CD4-positive, alpha-beta memory T cell (primary cell): ENCODE measurements at places on chromosomes 12 and 14. TPM values are rescaled to one million over a fixed set of nuclear protein-coding genes. Genes with fewer than 3 reads are reported as not detected.

DNA sequence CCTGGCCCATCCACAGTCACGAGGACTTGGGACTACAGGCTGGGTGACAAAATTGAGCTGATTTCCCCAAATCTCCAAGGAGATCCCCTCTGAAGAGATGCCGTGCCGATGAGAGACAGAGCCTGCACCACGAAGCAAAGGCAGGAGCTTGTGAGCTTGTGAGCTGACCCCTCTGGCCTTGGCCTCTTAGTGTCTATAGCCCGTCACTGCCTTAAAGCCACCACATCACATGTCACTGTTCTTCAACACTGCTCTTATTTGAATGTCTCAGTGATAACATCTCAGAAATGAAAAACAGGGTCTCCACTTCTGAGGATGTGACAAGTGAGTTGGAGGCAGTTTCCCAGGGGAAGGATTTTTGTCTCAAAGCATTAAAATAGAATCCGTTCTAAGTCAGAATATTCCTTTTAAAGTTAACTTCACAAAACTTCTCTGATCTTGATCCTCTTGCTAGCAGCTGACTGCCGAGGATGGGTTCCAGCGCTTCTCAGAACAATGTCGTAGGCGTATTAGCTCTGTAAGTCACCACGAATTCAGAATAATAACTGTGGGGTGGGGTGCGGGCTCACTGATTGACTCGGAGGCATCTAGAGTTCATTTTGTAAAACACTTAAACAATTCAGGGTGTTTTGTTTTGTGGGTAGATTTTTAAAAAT lies 37.5 kb downstream of the CHST11 start:
- H3K4me3 ChIP-seq: peak overlapping the region; percentile 32
- no peaks in the 10 kb centered on the region for H3K27me3 ChIP-seq
- H3K36me3 ChIP-seq: no peaks in the 10 kb centered on the region
- H3K27ac ChIP-seq: peak overlapping the region; percentile 50
- H3K4me1 ChIP-seq: peaks cover 93% of the 10 kb centered on the region
- peak; percentile 55 for DNase-seq

DNA sequence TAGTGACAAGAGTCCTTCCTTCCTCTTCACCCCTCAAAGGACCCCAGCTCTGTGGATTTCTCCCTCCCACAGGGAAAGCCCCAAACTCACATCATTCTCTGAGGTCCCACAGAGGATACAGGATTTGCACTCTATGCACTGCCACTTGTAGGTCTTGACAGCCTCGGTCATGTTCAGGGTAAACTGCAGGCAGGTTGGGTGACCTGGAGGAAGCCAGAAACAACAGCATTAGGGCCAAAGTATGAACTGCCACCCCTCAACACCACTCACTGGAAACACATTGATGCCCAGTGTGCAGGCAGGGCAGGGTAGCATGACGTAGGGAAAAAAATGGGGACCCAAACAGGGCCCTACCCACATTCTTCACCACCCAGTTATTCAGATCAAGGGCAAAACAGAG lies 264.4 kb downstream of the DPF3 start:
- H3K4me3 ChIP-seq: no peak overlapping the region
- H3K36me3 ChIP-seq: no peaks in the 10 kb centered on the region
- no peak overlapping the region for H3K27ac ChIP-seq
- no peak for DNase-seq

- DNase-seq: no peak
- peaks cover 13% of the 10 kb centered on the region for H3K4me1 ChIP-seq
- H3K27ac ChIP-seq: no peak overlapping the region
- no peaks in the 10 kb centered on the region for H3K27me3 ChIP-seq
Observed at GRCh38 chr12:122126713-122127597, 47.1 kb downstream of the IL31 start.

DNA sequence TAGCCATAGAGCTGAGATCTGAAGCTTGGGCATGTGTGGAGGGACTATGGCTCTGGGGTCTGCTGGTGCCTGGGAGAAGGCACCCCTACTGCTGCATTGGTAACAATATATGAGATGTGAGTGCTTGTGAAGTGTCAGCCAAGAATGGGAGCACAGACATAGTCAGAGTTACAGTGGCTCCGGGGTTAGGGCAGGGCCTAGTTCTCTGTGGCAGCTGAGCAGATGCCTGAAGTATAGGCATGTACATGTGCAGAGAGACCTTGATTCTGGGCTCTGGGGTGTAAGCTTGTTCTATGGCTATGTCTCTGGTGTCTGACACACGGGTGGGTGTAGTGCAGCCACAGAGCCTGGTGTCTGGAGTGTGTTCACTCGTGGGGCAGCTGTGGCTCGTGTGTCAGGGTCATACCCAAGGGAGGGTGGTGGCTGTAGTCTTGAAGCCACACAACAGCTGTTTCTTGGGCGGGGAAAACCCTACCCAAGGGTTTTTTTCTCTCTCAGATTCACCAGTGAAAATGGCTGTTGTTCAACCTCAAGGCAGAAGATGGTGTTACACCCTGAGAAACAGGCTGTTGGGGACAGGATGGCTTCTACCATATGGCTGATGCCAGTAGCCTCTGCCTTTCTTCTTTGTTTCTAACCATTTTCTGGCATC lies 11.9 kb upstream of the TCL1A start:
- peaks cover 11% of the 10 kb centered on the region for H3K27me3 ChIP-seq
- H3K4me1 ChIP-seq: no peaks in the 10 kb centered on the region
- no peaks in the 10 kb centered on the region for H3K36me3 ChIP-seq
- H3K4me3 ChIP-seq: no peak overlapping the region

DNA sequence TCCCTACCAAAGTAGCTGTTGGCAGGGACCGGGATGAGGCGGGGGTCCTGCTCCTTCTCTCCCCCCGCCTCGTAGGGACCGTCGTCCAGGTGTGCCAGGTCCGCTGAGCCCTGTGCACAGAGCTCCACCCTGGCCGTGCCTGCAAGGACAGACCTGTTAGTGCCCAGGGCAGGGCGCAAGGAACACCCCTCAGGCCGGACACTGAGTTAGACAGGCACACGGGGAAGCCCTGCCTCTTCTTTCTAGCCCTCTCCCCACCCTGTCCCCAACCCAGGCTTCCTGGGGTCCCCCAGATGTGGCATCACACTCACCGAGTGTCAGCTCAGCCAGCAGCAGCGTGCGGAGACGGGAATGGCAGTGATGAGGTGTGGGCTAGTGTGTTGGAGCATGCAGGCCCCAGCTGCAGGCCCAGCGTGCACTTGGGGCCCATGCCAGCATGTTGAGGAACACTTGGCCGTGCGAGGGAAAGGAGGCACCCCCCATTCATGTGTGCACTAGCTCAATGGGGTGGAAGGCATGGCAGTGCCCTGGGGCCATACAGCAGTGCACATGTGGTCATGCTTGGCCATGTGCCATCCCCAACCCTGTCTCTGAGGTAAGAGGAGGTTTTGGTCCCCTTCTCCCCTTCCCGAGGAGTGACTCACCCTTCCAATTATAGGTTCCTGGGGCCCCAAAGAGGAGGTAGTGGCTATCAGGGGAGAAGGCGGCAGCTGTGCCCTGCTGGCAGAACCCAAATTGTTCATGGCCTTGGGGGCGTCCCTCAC lies 7.3 kb downstream of the ITGA7 start:
- no peaks in the 10 kb centered on the region for H3K4me1 ChIP-seq
- H3K36me3 ChIP-seq: no peaks in the 10 kb centered on the region
- no peaks in the 10 kb centered on the region for H3K27me3 ChIP-seq
- H3K4me3 ChIP-seq: no peak overlapping the region

GRCh38 chr12:6952121-6952862 lies 1.1 kb downstream of the PTPN6 start:
- no peaks in the 10 kb centered on the region for H3K27me3 ChIP-seq
- H3K4me1 ChIP-seq: peaks cover 81% of the 10 kb centered on the region
- peaks cover 26% of the 10 kb centered on the region for H3K36me3 ChIP-seq
- peak overlapping the region; percentile 82 for H3K4me3 ChIP-seq

- H3K27ac ChIP-seq: no peak overlapping the region
- H3K36me3 ChIP-seq: no peaks in the 10 kb centered on the region
- H3K27me3 ChIP-seq: no peaks in the 10 kb centered on the region
- DNase-seq: no peak
Observed at GRCh38 chr14:67882986-67883555, 63.5 kb downstream of the RAD51B start.

DNA sequence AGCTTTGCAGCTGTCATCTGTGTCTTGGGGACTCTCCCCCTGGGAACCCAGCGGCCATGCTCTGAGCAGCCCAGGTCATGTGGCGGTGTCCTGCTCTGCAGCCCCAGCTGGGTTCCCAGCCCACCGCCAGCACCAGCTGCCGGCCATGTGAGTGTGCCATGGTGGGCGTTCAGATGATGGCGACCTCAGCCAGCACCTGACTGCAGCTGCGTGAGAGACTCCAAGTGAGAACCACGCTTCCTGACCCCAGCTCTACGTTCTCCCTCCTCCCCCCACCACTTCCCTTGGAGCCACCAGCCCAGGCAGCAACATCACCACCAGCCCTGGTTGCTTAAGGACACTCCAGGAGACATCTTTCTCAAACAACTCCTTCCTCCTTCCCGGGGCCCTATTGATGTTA lies 68.8 kb downstream of the SLC24A4 start:
- no peak overlapping the region for H3K27ac ChIP-seq
- DNase-seq: no peak
- H3K36me3 ChIP-seq: no peaks in the 10 kb centered on the region
- H3K4me1 ChIP-seq: no peaks in the 10 kb centered on the region
- H3K4me3 ChIP-seq: no peak overlapping the region
- H3K27me3 ChIP-seq: no peaks in the 10 kb centered on the region

- H3K4me1 ChIP-seq: peaks cover 83% of the 10 kb centered on the region
- H3K36me3 ChIP-seq: peaks cover 21% of the 10 kb centered on the region
- H3K4me3 ChIP-seq: peak overlapping the region; percentile 94
- peak; percentile 68 for DNase-seq
Observed at GRCh38 chr12:112013601-112014402, 576 bp downstream of the ERP29 start.

DNA sequence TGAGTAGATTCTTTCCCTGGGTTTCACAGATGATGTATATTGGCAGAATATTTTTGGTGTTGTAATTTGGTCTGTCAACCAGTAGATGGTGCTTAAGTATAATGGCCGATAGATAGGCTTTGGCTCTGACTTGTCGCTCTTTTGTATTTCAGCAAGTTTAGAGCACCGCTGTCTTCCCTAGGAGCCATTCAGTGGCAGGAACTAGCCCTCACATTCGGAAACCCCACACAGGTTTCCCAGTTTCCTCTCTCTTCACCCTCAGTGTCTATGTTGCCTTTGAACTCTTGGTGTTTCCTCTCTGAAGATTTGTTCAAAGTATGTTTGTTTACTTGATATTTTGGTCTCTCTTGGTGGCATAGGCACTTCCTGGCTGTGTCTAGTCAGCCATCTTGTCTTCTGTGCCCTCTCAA lies 102.2 kb downstream of the GPHN start:
- H3K27me3 ChIP-seq: no peaks in the 10 kb centered on the region
- H3K36me3 ChIP-seq: no peaks in the 10 kb centered on the region
- no peaks in the 10 kb centered on the region for H3K4me1 ChIP-seq
- H3K4me3 ChIP-seq: no peak overlapping the region
- peak; percentile 29 for DNase-seq

DNA sequence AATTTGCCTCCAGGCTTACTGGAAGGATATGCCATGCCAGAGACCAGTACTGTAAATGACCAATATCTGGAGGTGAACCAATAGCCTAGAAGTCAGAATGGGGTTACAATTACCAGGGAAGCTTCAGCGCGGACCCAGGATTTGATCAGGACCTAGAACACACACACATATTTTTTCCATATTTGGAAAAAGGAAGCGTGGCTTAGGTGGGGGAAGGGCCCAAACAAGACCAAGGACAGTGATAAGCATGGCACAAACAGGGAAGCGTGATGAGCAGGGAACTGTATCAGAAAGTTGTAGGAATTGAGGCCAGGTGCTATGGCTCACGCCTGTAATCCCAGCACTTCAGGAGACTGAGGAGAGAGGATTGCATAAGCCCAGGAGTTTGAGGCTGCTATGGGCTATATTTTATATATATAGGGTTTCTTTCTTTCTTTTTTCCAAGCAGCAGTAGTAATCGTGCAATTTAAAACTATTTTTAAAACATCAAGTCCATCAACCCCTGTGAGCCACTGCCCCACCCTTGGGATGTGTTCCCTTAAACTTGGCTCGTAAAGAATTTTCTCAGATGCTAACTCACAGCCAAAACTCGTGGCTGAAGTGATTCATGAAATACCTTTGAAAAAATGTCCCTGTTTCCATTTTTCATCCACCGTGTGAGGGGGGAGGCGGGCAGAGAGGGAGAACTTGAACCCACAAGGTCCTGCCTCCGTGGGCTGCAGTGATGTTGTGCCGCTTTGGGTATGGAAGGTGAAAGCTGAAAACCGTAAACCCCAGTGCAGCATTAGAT lies 16.7 kb downstream of the HRK start:
- no peaks in the 10 kb centered on the region for H3K36me3 ChIP-seq
- H3K27me3 ChIP-seq: no peaks in the 10 kb centered on the region
- peaks cover 6% of the 10 kb centered on the region for H3K4me1 ChIP-seq

DNA sequence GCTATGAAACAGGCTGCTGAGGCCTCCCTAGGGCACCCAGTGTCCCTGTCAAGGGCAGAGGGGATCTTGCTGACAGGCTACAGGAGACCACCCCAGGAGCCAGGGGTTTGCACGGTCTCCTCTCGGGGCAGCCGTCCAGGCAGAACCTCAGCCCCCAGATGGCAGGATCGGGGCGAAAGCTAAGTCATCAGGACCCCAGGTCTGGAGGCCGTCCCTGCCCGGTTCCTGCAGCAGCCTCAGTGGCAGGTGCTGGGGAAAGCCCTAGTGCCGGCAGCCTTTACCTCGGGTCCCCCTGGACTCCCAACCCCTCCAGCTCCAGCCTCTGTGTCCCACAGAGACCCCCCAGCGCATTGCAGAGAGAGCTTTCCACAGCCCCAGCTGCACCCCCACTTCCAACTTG lies 103.8 kb upstream of the C14orf180 start:
- H3K27me3 ChIP-seq: no peaks in the 10 kb centered on the region
- no peak overlapping the region for H3K4me3 ChIP-seq
- no peak for DNase-seq
- H3K36me3 ChIP-seq: no peaks in the 10 kb centered on the region
- H3K4me1 ChIP-seq: no peaks in the 10 kb centered on the region
- H3K27ac ChIP-seq: no peak overlapping the region

DNA sequence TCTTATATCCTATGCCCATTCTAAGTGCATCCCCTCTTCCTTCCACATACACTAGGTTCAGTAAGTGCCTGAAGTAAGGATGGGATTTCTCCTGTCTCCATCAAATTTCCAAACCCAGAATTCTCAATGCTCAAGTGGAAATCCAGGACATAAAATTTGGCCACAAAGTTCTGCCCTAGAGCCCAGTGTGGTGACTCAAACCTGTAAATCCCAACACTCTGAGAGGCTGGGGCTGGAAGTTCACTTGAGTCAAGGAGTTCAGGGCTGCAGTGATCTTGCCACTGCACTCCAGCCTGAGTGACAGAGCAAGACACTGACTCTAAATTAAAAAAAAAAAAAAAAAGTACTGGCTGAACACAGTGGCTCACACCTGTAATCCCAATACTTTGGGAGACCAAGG lies 4.5 kb upstream of the ARF3 start:
- no peak overlapping the region for H3K27ac ChIP-seq
- DNase-seq: no peak
- no peak overlapping the region for H3K4me3 ChIP-seq
- H3K27me3 ChIP-seq: no peaks in the 10 kb centered on the region
- H3K36me3 ChIP-seq: no peaks in the 10 kb centered on the region

POTEM gene
- not detected for polyA plus RNA-seq

NID2 gene
- polyA plus RNA-seq: 0.34 TPM

EML1 gene
- not detected for polyA plus RNA-seq

CCDC196 gene
- not detected for polyA plus RNA-seq

KRT86 gene
- not detected for polyA plus RNA-seq

ADAMTS20 gene
- polyA plus RNA-seq: not detected

SRGAP1 gene
- not detected for polyA plus RNA-seq

ZNF605 gene
- 2.1 TPM for polyA plus RNA-seq

KRT83 gene
- not detected for polyA plus RNA-seq

AKAP3 gene
- polyA plus RNA-seq: 0.60 TPM
